Fibroblast of gingiva (primary cell): ENCODE measurements at places on chromosomes 6 and 20.

GRCh38 chr20:40339661-40340449 lies 349.2 kb downstream of the MAFB start:
- no peak for DNase-seq

GRCh38 chr6:10248378-10248843 lies 166.5 kb downstream of the TFAP2A start:
- no peak for DNase-seq

GRCh38 chr6:11258260-11259237 lies 26.1 kb upstream of the NEDD9 start:
- DNase-seq: no peak

GRCh38 chr6:108395297-108395696 lies 100.4 kb downstream of the AFG1L start:
- no peak for DNase-seq

DNA sequence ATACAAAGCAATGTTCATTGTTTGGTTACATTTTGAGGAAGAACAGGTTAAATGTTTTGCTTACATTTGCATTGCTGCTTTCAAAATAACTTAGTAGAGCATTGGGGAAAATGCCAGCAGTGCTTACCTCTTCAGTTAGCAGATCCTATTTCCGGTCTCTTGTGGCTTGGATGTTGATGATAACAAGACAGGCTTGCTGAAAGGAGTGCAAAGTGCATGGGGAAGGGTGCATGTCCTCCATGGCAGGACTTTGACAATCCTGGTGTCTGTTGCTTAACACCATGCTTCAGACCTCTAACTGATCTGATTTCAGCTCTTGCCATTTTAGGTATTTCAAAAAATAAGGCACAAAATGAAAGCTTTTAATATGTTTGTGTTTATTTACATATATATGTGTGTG lies 21.1 kb downstream of the TPD52L1 start:
- DNase-seq: no peak

DNA sequence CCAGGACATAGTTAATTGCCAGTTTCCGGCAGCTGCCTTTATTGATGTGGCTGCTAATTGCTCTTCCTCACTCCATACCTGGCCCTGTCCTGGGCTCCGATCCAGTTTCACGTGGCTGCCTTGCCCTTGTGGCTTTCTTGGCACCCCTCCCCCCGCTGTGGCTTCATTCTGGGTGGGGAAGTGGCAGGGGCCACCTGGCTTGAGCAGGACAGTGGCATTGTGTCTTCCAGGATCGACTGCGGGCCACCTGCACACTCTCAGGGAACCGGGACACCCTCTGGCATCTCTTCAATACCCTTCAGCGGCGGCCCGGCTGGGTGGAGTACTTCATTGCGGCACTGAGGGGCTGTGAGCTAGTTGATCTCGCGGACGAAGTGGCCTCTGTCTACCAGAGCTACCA lies 10.8 kb downstream of the MAVS start:
- no peak for DNase-seq

DNA sequence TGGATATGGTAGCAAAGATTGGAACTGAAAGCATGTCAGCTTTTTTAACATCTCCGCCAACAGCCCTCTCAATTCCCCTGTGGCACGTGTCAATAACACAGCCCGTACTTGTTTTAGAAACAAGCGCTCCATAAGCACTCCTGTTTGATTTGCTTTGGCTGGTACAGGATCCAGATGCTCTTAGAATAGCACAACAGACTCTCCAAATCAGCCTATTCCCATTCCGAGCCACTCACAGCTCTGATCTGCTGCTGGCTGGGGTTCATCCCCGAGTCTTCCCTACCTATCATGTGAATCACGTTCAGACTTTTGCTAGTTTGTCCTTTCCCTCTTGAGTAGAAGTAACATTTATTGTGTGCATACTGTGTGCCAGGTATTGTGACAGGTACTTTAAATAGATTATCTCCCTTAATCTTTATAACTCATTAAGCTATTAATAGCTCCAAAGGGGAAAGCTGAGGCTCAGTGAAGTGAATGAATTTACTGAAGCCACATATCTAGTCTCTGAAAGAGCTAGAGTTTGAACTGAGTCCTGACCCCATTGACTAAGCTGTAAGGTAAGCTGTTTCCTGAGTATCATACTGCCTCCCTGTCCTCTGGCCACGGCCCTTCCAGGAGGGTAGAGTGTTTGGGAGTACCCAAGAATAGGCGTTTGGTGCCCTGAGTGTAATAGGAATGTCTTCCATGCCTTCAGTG lies 46.7 kb downstream of the RALY start:
- DNase-seq: no peak

DNA sequence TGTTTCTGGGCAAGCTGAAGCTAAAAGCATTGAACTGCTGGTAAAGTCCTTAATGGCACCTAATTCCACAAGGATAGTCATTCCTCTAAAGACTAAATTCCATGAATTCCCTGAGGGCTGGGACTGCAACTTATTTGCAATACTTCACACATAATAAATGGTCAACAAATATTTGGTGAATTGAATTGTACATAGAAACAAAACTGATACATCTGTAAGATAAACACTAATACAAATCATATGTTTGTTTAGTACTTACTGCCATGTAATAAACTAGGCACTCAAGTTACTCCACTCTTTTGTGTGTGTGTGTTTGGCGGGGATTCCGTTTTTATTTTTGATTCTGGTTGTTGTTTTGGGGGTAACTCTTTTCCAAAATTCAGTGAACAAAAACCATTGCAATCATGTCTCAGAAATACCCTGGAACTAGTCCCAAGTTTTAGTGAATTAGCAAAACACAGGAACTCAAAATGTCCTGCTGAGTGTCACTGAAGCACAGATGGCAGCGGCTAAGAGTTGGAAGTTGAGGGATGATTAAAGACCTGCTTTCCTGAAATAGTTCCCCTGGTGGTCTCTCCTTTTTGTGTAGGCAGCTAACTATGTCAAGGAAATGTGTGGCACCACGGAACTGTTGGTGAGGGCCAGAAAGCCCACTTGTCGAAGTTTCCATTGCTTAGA lies 74.8 kb upstream of the SNRPB2 start:
- DNase-seq: no peak

DNA sequence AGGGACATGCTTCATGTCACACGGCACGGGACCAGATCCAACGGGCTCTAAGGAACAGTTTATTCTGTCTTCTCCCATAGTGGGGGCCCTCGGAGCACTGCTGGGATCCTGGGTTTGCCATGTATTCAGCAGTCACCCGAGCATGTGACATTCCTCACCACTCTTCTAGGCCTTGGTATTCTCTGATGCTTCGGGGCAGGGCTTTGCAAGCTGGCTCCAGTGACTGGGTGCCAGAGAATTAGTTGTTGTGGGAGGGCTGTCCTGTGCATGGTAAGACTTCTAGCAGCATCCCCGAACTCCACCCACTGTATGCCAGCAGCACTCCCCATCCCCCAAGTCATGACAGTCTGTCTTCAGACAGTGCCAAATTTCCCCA lies 5.4 kb downstream of the CCN5 start:
- DNase-seq: peak; percentile 88

- no peak for DNase-seq
Measured at GRCh38 chr6:15949982-15950381, 178.9 kb upstream of the MYLIP start.

GRCh38 chr20:48732081-48732829 lies 95.5 kb downstream of the PREX1 start:
- DNase-seq: no peak

GRCh38 chr6:26322645-26323482 lies 42.1 kb upstream of the BTN3A2 start:
- DNase-seq: peak; percentile 91

DNA sequence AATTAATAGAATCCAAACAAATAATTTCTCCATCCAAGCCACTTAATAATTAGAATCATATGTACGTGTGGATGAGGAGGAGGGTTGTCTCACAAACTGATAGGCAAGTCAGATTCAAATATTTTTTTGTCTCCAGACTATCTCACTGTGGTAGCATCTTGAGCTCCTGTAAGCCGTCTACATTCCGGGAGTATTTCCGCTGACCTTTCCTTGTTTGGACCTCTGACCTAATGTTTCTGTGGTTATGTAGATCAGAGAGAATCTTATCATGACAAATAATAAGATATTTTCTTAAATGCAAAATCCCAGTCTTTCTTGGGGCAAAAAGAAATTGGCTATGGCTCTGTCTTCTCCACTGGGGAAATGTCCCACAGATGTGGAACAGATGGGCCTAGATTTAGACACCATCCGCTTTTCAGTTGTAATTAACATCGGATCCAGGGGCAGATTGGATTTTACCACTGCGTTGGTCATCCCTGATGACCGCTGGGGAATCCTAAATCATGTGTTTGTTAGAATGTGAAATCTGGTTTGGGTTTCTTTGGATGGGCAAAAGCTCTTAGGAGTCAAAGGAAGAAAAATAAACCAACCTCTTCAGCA lies 197.1 kb upstream of the RIN2 start:
- DNase-seq: peak; percentile 86

DNA sequence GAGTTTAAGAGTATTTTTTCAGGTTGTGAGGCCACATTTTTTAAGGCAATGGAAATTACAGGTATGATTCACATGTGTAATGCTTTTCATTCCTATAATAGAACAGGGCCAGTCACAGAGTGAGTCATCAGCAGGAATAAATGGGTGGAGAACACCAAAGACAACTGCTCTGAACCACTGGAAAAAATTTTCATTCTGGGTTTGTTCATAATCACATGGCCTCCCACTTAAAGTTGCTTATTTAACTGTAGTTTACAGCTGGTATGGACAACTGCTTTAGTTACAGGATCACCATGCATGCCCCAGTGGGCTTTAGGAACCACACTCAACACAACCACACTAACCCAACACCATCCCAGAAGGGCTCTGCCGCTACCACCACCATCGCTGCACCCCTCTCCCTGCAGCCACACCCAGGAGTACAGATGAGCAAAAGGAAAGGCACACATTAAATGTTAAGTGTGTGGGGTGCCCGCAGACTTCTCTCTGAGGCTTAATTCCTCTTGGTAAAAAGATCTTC lies 107.0 kb upstream of the DST start:
- no peak for DNase-seq

DNA sequence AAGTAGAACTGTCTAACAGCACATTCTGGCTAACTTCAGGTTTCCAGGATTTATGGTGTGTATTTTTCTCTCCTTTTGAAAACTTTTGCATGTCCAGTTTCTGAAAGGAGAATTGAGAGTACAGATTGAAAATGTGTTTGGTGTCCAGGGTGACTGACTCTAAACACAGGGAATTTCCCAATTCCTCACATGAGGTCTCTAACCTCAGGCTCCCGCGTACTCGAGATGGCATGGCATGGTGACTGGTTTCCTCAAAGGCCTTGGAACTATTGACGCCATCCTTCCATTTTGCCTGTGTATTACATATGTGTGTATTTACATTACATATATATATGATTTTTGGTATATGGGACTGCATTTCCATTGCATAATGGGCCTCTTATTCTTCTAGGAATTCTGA lies 52.5 kb downstream of the PRND start:
- DNase-seq: peak; percentile 14

- DNase-seq: peak; percentile 48
Measured at GRCh38 chr6:75418233-75418632, 75.4 kb downstream of the FILIP1 start.
